Activated gamma-delta T cell (primary cell): ENCODE measurements at places on chromosomes 13 and 19.

- DNase-seq, result no peak
Observed at GRCh38 chr19:9054207-9054606, 32.7 kb upstream of the OR1M1 start.

DNA sequence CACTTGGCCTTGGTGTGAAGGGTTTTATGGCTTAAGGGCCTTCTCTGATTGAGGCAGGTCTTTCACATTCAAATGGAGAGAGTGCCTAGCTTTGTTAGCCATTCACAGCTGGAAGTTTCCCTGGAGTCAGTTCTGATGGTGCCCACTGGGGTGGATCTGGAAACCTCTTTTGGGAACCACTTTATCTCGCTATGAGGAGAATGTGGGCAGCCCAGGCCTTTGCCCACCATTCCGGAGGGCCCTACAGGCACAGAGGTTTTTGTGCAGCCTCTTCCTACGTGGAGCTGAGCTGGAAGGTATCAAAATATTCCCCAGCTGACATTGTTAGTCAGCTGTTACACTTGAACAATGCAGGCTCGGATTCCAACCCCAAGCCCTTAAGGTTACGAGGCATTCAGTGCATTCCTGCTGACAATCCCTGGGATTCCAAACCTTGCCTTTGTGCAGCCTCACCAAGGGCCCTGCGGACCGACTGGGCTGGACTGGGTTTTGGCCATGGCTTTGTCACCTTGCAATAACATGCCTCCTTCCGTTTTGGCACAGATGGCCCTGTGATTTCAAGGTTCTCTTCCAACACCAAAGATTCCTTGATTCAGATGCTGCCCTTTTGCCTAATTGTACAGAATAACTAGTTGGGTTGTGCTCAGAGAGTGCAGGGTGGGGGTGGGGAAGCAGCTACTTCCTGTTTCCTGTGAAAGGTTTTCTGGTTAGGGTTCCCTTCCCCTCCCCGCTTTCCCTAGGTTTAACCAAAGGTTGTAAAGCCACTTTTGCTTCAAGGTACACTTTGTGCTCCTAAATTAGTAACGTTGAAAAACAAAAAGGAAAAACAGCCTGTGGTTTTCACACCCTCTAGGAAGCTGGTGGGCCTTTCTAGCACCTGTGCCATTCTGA, 27.0 kb downstream of the SAE1 start:
- DNase-seq, result no peak

- DNase-seq, result no peak
Observed at GRCh38 chr13:20174656-20175405, 14.0 kb upstream of the GJA3 start.

DNA sequence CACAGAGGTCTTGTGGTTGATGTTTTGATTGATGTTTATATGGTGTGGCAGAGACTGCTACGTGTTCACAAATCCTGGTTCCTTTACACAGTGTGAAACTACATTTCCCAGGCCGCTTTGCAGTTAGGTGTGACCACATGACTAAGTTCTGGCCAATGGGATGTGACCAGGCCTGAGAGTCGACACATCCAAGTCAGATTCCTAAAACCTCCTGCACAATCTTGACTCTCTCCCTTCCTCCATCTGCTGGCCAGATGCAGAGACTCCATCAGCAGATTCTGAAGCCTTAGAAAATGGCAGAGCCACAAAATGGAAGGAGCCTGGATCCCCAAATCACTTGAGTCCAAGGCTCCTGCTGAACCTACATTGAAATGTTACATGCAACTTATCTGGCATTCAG, 12.6 kb downstream of the CD37 start:
- no peak for DNase-seq

GRCh38 chr13:110301606-110302553, 5.1 kb downstream of the COL4A1 start:
- DNase-seq, result no peak

- no peak for DNase-seq
Observed at GRCh38 chr13:28408863-28409262, 86.1 kb downstream of the FLT1 start.

DNA sequence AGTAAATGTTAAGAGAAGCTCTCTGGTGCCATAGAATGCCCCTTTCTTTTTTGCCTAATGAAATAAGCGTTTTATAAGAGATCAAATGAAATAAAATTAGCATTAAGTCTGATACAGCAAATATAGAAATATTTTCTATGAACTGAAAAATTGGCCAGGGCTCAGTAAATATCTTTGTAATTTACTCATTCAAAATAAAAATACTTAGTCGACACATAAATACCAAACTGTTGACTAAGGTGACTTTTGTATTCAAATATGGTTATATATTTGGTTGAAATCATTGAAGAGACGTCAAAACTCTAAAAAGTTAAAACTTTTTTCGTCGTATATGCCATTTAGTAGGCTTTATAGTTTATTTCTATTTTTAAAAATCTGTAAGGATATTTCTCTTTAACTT, 25.6 kb downstream of the IPO5 start:
- DNase-seq, result no peak

- no peak for DNase-seq
Observed at GRCh38 chr19:24054044-24054935, 32.7 kb upstream of the ZNF254 start.
